ENCODE measurements at places on chromosomes 7 and 10.
A peak's percentile ranks its signal among the peaks of the same experiment; 100 is the strongest.

- DNase-seq = no peak
These were observed 106.3 kb downstream of the CPED1 start for GRCh38 chr7:121094829-121095228.

DNA sequence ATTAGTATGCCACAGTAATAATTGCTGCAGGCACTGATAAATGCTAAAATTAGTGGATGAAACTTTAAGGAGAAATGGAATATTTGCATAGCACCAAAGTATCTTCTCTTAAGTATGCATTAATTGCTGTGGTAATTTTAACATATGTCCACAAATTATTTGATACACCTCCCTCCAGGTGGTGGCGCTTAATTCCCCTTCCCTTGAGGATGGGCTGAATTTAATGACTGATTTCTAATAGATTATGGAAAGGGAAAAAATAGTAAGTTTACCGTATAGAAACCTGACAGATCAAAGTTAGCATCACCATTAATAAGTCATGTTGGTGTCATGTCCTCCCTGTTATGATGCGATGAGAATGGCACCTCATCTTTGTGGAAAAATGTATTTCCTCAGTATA lies 519.2 kb downstream of the TFEC start:
- no peak for DNase-seq

GRCh38 chr7:7157887-7158271 lies 24.5 kb upstream of the C1GALT1 start:
- no peak for DNase-seq

DNA sequence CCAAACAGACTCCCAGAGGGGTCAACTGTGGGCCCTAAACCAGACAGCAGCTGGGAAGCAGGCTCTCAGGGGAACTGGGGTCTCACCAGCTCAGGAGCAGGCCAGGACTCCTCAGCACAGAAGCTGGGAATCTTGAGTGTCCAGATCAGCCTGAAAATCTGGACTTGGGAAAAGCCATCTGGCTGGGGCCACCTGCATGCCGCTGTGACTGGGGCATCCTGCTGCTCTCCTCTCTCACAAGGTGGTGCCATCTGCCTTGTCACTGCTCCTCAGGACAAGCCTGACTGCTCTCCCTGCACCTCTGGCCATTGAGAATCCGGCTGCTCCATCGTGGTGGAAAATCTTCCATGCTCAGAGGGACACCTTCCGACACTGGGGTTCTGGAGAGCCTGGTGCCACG lies 141.4 kb downstream of the PLPP4 start:
- peak; percentile 9 for DNase-seq

- no peak for DNase-seq
These were observed 106.9 kb downstream of the FAM107B start for GRCh38 chr10:14667781-14668180.

DNA sequence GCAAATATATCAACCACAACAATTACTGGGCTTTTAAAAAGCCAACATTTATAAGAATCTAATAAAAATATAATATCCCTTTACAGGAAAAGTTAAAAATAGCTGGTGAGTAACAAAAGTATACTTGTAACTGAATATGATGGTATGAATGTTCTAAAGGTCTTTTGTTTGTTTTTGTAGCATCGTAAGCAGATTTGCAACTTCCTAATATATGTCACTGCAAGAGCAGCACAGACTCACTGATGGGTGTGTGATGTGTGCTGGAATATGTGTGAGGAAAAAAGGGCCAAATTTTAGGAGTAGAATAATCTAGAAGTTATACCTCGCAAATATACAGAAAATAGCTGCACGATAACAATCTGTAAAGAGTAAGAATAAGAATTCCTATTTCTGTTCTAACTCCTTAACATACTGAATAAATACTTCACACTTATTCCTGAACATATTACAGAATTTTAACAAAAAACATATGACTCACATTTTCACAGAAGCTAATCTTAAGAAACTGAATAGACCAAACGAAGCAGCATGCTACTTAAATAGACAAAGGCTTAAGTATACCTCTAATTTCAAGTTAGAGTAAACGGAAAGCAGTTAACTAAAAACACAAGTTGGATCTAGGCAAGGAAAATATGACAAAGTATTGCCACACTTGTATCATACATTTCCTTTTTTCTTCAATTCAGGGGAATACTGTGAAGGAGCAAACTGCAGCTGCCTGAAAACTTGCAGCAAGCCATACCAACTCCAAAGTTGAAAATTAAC lies 9.6 kb downstream of the ETV1 start:
- no peak for DNase-seq

DNA sequence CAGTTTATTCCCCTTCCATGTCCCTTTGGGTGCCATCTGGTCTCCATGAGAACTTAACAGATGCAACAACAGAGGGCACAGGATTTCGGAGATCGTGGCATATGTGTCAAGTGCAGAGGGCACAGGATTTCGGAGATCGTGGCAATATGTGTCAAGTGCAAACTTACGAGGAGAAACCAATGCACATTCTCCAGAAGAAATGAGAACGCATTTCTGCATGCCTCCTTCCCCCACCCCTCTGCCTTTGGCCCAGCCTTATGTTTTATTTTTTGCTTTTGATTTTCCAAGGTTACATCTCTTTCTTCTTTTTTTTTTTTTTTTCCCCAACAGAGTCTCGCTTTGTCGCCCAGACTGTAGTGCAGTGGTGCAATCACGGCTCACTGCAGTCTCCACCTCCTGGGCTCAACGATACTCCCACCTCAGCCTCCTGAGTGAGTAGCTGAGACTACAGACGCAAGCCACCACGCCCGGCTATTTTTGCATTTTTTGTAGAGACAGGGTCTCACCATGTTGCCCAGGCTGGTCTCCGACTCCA lies 586 bp upstream of the ANKRD26 start:
- DNase-seq = no peak

DNA sequence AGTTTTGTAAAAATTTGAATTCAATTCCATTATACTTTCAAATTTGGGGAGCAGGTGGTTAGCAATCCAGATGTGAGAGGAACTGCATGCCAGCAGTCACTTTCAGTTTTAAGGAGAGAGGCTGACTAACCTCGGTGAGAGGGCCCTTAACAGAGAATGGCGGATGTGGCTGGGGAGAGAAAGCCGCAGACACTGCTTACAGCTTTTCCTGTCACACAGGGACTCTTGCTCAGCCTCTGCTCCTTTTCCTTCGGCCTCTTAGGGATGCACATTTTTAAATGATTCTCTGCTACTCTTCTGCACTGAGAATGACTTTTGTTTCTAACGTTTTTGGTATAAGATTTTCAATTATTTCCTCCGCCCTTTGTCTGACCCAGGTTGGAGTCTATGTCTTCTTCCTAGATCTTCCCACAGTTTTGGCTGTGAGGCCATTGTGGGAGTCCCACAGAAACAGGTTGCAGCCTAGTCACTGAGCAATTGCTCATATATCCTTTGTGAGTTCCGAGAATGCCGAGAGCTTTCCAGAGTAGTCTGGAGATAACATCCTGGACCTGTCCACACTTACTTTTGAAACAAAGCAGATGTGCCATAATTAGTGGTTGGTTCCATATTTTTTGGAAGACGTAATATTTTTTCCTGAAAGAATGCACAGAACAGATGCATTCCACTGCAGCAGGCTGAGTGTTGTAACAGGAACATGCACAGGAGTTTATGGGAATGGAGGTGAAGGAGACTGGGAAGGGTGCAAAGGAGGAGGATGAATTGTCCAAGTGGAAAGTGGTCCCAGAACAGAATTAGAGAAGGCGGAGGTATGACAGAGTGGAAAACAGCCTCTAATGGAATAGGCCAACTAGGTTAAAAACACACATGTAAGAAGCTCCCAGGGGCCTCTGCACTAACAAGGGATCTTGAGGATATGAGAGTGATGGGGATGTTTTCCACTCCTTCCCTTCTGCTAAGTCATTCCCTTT lies 168.0 kb upstream of the ZNF32 start:
- peak; percentile 84 for DNase-seq

DNA sequence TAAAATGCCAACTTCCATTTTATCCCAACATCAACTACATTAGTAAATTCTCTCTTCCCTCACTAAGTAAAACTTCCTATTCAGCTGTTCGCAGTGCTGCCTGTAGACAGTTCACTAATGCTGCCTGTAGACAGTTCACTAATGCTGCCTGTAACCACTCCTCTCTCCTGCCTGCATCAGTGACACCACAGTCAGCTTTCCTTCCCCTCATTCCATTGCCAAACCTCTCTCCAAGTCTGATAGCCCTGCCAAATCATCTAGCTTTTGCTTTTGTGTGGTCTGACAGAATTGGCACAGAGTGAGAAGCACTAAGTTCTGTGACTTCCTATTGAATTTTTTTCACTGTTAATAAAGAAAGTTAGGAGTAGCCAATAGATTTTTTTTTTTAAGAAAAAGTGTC lies 43.0 kb upstream of the MACC1 start:
- peak; percentile 15 for DNase-seq

DNA sequence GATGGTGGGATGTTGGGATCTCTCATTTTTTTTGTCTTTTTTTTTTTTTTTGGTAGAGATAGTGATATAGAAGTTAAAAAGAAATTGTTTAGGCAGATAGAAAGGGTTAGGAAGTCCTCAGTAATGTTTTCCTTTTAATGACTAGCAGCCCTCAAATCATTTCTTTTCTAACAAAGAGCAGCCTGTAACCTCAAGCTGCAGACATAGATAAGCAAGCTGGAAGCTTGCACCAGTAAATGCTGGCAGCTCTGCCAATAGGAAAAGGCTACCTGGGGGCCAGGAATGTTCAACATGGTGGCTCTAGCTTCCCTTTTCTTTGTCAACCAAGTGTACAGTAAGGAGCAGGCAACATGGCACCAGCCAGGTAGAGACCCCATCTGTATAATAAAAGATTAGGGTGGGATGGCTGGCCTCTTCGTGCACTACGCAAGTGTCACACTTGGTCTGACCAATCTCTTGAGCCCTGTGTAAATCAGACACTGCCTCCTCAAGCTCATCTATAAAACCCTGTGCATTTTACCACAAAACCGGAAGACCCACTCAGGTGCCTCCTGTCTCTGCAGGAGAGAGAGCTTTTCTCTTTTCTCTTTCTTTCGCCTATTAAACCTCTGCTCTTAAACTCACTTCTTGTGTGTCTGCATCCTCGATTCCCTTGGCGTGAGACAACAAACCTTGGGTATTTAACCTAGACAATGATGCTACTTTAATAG lies 212.9 kb downstream of the SNX10 start:
- DNase-seq = peak; percentile 69

DNA sequence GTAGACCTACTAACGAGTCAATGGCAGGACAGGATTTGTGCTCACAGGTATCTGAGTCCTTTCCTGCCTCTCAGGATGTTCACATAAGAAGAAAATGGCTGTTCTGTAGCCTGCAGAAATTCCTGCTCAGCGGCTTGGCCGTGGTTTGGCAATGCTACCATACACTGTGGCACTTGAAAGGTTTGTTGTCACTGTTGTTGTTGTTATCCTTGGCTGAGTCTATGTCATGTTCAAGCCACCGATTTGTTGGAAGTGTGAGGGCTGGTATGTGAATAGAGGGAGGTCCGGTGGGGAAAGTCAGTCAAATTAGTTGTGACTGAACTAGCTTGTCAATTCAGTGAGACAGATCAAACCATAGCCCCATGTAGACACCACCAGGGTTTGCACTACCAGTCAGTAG lies 199.9 kb downstream of the TRIL start:
- DNase-seq = no peak

- DNase-seq = no peak
These were observed 291.2 kb downstream of the POM121L12 start for GRCh38 chr7:53326634-53327033.

DNA sequence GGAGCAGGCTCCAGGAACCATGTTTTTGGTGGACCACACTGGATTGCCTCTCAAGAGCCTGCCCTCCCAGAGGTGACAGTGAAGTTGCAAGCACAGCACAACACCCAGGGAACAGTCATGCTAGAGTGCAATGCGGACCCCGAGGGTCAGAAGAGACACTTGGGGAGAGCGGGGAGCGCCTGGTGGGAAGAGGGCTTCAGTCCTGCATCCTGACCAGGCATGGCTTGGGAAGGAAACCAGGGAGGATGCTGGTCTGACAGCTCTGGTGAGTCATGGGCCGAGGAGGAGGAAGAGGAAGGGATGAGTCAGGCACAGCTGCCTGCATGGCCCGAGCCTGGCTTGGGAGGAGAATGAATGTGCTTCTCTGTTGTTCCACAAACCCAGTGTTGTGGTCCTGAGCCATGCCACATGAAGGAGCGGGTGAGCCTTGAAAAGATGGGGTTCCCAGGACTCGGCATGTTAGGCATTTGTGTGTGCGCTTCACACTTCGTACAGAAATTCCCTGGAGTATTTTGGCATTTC lies 29.5 kb upstream of the ANKRD2 start:
- DNase-seq = peak; percentile 67

DNA sequence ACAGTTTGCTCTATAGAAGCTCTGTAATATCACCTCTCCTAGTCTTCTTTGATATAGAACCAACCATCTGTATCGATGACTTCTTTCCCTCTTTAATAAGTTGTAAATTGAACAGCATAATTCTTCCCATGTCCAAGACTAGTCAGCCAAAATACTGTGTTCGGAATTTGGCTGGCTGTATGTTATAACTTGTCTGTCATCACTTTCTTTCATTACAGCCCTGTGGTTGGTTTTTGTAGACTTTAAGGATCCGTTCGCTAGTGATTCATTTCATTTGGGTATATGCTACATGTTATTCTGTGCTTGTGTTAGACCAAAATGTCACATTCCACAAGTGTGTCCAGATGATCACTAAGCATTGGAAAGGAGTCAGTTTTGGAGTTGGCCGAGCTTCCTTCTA lies 155.4 kb upstream of the ITGB1 start:
- no peak for DNase-seq

DNA sequence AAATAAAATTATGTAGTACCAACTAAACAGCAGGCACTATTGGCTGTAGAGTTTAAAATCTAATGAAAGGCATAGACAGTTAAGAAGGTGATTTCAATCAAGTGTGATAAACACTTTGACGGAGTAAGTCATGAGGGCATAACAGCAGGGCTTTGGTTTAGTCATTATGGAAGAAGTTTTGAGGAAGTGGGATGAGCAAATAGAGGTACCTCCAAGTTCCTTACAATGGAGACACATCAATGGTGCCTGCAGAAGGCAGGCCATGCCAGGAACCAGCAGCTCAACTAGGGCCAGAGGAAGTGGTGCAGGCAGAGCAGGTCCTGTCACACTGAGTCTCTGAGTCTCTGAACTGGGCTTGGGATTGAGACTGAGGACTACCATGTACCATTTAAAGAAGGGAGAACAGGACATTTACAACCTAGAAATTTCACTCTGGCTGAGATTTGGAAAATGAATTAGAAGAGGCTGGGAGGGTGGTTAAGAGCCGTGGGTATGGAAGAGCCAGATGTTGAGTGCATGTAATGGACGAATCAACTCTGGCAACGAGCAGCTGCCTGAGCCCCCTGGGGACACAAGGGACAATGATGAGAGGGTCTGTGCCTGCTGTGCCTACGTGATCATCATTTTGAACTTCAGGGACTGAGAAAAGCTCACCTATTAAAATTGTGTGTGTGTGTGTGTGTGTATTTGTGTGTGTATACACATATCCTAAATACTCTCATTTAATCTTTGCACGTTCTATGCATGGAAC lies 208.7 kb upstream of the POM121L12 start:
- DNase-seq = no peak

- DNase-seq = no peak
These were observed 27.0 kb downstream of the UNC5B start for GRCh38 chr10:71239131-71239915.

- no peak for DNase-seq
These were observed 47.1 kb downstream of the MYOF start for GRCh38 chr10:93434991-93435491.
